ENCODE measurements at places on chromosomes 2 and 18. TPM values are rescaled to one million over a fixed set of nuclear protein-coding genes. Genes with fewer than 3 reads are reported as not detected.

The PDE1A gene
- 27.4 TPM for total RNA-seq

The CCDC68 gene
- total RNA-seq: not detected

The LYPD1 gene
- 17.4 TPM for total RNA-seq

The GPD2 gene
- 54.4 TPM for total RNA-seq

The COL3A1 gene
- 13.2 TPM for total RNA-seq

The ANKRD62 gene
- total RNA-seq: not detected

The RGPD4 gene
- total RNA-seq: 0.05 TPM
